ENCODE measurements at places on chromosomes 5 and 9. TPM values are rescaled to one million over a fixed set of nuclear protein-coding genes. Genes with fewer than 3 reads are reported as not detected.

SHISAL2B gene
- 0.27 TPM for polyA plus RNA-seq

SLC25A48 gene
- polyA plus RNA-seq: 4.1 TPM

GARIN3 gene
- polyA plus RNA-seq: not detected

OBP2B gene
- not detected for polyA plus RNA-seq

CYSTM1 gene
- 54.2 TPM for polyA plus RNA-seq

WWC1 gene
- polyA plus RNA-seq: 80.0 TPM

CER1 gene
- 3.3 TPM for polyA plus RNA-seq

LCN6 gene
- polyA plus RNA-seq: not detected

ENC1 gene
- polyA plus RNA-seq: 102 TPM

TXNDC8 gene
- polyA plus RNA-seq: not detected

NAIP gene
- polyA plus RNA-seq: 47.2 TPM

TMCO6 gene
- 19.8 TPM for polyA plus RNA-seq

CDK5RAP2 gene
- polyA plus RNA-seq: 75.8 TPM

NRARP gene
- polyA plus RNA-seq: 5.1 TPM

SAXO1 gene
- 0.20 TPM for polyA plus RNA-seq

NOXA1 gene
- polyA plus RNA-seq: 6.7 TPM

RBM22 gene
- polyA plus RNA-seq: 86.4 TPM

HK3 gene
- 0.18 TPM for polyA plus RNA-seq

SMIM32 gene
- 8.5 TPM for polyA plus RNA-seq

BOD1 gene
- polyA plus RNA-seq: 123 TPM

PCDHGA5 gene
- polyA plus RNA-seq: 2.7 TPM

CHMP5 gene
- polyA plus RNA-seq: 115 TPM

TJP2 gene
- polyA plus RNA-seq: 108 TPM

VCAN gene
- polyA plus RNA-seq: 398 TPM

PCDHB7 gene
- polyA plus RNA-seq: 4.5 TPM

CCDC180 gene
- 30.0 TPM for polyA plus RNA-seq

SPINK4 gene
- polyA plus RNA-seq: not detected

MSX2 gene
- polyA plus RNA-seq: 1.0 TPM

STPG3 gene
- 1.5 TPM for polyA plus RNA-seq

ADRA1B gene
- polyA plus RNA-seq: 2.6 TPM

GGTA1 gene
- polyA plus RNA-seq: 5.2 TPM

ANKRD18B gene
- polyA plus RNA-seq: 0.86 TPM

PGM5 gene
- 38.2 TPM for polyA plus RNA-seq

FBP2 gene
- 0.10 TPM for polyA plus RNA-seq

FBXL7 gene
- 29.8 TPM for polyA plus RNA-seq

PCDHB4 gene
- polyA plus RNA-seq: 1.9 TPM

CPEB4 gene
- polyA plus RNA-seq: 46.0 TPM

QRFP gene
- polyA plus RNA-seq: 0.30 TPM

BARHL1 gene
- polyA plus RNA-seq: not detected

TMEM174 gene
- polyA plus RNA-seq: 20.1 TPM

RNF180 gene
- 12.5 TPM for polyA plus RNA-seq

ZNF454 gene
- 9.9 TPM for polyA plus RNA-seq

ECM2 gene
- polyA plus RNA-seq: 14.9 TPM
